ENCODE measurements at places on chromosomes 5 and 9.

- DNase-seq = no peak
Measured at GRCh38 chr5:178931846-178932760, 8.9 kb upstream of the ZNF454 start.

DNA sequence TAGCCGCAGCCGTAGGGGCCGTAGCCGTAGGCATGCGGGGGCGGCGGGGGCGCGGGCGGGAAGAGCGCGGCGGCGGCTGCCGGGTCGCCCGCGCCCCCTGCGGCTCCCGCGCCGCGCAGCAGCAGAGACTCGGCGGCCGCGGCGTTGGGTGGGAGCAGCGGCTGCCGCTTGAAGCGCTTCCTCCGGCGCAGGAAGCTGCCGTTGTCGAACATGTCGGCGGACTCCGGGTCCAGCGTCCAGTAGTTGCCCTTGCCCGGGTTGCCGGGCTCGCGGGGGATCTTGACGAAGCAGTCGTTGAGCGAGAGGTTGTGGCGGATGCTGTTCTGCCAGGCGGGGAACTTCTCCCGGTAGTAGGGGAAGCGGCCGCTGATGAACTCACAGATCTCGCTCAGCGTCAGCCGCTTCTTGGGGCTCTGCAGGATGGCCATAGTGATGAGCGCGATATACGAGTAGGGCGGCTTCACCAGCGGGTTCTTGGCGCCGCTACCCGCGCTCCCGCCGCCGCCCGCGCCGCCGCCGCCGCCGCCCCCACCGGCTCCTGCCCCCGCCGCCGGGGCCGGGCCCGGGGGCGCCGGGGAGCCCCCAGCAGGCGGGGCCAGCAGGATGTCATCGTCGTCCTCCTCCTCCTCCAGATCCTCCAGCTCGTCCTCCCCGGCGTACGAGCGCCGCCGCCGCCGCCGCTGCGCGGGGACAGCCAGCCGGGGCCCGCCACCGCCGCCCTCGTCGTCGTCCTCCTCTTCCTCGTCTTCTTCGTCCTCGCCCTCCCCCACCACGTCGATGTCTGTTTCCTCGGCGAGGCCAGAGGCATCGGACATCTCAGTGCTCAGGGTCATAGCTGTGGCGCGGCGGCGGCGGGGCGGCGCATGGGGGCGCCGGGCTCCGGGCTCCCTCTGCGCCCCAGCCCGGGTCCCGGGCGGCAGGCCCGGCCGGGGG lies 781 bp downstream of the FOXD1 start:
- DNase-seq = no peak

GRCh38 chr5:57725658-57726504 lies 243.3 kb upstream of the ACTBL2 start:
- DNase-seq = no peak

- no peak for DNase-seq
Measured at GRCh38 chr9:101270302-101270701, 114.5 kb downstream of the BAAT start.

- DNase-seq = no peak
Measured at GRCh38 chr9:108477529-108478006, 378.2 kb downstream of the ACTL7B start.

- DNase-seq = no peak
Measured at GRCh38 chr9:83919111-83919510, 2.1 kb downstream of the KIF27 start.

DNA sequence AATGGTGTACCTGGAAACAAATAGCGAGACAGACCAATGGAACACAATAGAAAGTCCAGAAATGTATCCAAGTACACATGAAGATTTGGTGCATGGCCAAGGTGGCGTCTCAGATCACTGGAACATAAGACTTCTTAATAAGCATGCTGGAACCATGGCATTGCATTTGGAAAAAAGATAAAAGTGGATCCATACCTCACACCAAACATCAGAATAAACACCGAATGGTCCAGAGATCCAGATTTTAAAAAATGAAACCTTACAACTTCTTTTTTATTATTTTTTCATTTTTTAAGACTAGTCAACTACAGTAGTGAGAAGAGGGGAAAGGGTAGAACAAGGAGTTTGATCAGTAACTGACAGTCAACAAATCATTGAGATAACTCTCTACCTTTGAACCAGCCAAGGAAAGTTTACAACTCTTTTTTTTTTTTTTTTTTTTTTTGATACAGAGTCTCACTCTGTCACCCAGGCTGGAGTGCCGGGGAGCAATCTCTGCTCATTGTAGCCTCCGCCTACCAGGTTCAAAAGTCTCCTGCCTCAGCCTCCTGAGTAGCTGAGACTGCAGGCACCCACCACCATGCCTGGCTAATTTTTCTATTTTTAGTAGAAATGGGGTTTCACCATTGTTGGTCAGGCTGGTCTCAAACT lies 8.8 kb upstream of the DUSP1 start:
- no peak for DNase-seq

GRCh38 chr5:19568004-19568403 lies 420.0 kb downstream of the CDH18 start:
- no peak for DNase-seq

- no peak for DNase-seq
Measured at GRCh38 chr5:78497573-78498533, 137.4 kb downstream of the SCAMP1 start.

GRCh38 chr5:61332358-61332749 lies 296 bp downstream of the ZSWIM6 start:
- DNase-seq = no peak

- no peak for DNase-seq
Measured at GRCh38 chr5:109563739-109564138, 126.0 kb upstream of the MAN2A1 start.

DNA sequence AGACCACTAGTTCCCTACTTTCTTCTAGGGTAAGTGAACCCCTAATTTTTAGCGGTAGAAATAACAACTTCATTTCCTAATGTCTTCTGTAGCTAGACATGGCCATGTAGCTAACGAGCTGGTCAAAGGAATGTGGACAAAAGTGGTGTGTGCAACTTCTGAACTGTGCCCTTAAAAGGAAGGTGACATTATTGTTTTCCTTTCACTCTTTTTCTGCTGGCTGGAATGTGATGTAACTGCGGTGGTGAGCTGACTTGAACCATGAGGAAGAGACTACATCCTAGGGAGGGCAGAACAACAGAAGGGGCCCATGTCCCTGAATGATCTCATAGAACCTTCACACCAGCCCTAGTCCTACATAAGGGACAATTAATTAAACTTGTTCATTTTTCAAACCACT lies 1.3 kb upstream of the SNX2 start:
- no peak for DNase-seq

- DNase-seq = no peak
Measured at GRCh38 chr5:110969502-110969901, 102.0 kb upstream of the TSLP start.

GRCh38 chr5:55935371-55935770 lies 59.4 kb downstream of the IL6ST start:
- no peak for DNase-seq

- no peak for DNase-seq
Measured at GRCh38 chr5:62960781-62961180, 382.2 kb downstream of the LRRC70 start.

- no peak for DNase-seq
Measured at GRCh38 chr5:72185496-72186329, 78.4 kb downstream of the MAP1B start.

DNA sequence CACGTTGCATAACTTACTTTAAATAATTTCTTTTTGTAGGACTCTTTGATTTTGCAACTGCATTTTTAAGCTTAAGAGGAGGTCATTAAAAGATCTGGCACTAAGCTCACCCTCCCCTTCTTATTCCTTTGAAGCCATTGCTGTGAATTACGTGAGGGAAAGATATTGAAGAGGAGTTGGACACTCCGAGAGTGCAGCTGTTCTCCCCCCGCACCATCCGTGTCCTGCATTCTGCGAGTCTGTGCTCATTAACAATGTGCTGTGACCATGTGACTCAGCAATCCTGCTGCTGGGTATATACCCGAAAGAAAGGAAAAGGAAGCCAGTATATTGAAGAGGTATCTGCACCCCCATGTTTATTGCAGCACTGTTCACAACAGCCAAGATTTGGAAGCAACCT lies 40.0 kb downstream of the NXNL2 start:
- no peak for DNase-seq

GRCh38 chr9:37061768-37062167 lies 27.7 kb upstream of the PAX5 start:
- no peak for DNase-seq

- no peak for DNase-seq
Measured at GRCh38 chr5:130526708-130527107, 622.4 kb downstream of the CHSY3 start.

GRCh38 chr5:143113461-143113860 lies 290.0 kb downstream of the NR3C1 start:
- DNase-seq = no peak

- no peak for DNase-seq
Measured at GRCh38 chr5:76169146-76169905, 86.1 kb downstream of the SV2C start.

DNA sequence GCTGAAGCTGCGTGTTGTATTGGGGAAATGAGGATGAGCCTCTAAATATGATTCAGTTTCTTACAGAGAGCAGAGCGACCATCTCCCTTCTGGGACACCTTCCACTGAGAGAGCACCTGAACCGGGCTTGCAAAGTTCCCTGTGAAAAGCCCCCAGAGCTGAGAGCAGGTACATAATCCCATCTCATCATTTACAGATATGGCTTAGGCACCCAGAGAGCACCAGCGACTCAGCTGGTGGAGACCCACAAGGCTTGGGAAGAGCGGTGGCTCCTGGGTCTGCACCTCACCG lies 324.3 kb upstream of the IRX4 start:
- no peak for DNase-seq

DNA sequence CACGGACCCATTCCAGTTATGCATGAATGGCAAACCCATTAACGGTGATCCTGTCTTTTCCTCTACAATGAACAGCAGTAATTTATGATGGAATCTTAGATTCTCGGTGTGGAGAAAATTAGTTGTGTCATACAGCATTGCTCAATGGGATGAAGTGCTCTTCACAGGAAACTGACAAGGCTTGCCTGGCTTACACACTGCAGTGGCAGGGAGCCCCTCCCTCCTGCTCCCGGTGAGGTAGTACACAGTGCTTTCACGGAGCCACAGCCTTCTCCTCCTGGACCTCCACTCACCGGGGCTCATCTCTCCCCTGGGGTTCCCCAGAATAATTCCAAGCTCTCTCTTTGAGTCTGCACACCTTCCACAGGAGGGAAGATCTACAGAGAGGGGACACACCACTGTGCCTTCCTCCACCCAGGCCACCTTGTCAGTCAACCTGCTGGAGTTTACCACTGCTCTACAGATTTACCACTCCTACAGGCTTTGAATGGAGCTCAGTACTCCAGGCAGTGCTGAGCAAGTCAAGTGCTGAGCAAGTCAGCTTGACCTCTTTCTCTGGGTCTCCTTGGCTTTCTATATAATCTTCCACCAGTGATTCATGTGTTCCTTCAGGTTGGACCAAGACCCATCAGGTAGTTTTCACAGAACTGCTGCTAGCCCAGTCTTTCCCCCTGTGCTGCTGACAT lies 59.1 kb upstream of the TBC1D2 start:
- no peak for DNase-seq

GRCh38 chr5:6222121-6222520 lies 156.2 kb downstream of the MED10 start:
- DNase-seq = no peak

DNA sequence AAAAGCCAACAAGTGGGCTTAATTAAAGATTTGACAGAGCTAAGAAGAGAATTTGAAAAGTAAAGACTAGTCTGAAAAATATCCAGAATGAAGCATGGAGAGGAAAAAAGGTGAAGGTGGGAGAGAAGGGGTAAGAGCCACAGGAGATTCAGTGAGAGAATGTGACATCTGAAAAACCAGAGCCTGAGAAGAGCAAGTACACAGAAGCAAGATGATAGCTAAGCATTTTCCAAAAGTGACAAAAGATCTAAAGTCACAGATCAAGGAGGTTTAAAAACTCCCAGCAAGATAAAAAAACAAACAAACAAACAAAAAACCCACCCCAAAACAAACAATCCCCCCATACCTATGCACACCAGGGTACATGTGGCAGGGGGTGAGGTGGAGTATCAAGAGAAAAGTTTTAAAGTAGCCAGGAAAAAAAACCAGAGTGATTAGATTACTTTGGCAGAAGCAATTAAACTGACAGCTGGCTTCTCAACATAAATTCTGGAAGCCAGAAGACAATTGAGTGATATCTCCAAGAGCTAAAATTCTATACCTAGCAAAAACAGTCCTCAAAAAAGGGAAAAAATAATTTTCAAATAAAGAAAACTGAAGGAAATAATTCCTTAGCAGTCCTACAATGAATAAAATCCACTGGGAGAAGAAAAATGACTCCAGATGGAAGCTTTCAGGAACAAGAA lies 111.4 kb downstream of the RAPGEF6 start:
- no peak for DNase-seq

DNA sequence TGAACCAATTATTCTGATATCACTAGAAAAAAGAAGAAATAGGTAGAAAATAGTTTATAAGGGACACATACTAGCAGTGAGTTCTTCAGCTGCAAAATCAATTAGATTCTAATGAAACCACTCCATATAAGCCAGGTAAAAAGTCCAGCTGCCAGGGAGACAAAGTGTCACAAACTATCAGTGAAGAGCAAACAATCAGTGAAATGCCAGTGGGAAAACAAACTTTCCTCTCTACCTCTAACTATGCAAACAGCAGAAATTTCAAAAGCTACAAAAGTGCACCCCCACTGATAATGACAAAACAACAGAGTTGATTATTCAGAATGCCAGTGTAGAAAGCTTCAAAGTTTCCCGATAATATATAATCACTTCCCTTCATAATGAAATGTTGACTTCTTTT lies 637.2 kb upstream of the ITGA1 start:
- no peak for DNase-seq

GRCh38 chr9:27179245-27179865 lies 70.3 kb downstream of the TEK start:
- no peak for DNase-seq

- no peak for DNase-seq
Measured at GRCh38 chr5:154618696-154619095, 136.5 kb upstream of the LARP1 start.

- no peak for DNase-seq
Measured at GRCh38 chr5:89342106-89342876, 459.3 kb upstream of the MEF2C start.
